ENCODE measurements at places on chromosomes 5 and 9. TPM values are rescaled to one million over a fixed set of nuclear protein-coding genes. Genes with fewer than 3 reads are reported as not detected.

Gene KIF24
- total RNA-seq: 0.59 TPM

Gene ALAD
- 80.4 TPM for total RNA-seq

Gene LPAR1
- total RNA-seq: 238 TPM

Gene ACTBL2
- not detected for total RNA-seq

Gene PPP2R2B
- total RNA-seq: 9.4 TPM

Gene ADRB2
- total RNA-seq: 9.8 TPM

Gene ERAP2
- total RNA-seq: 9.9 TPM

Gene HTR4
- total RNA-seq: 0.21 TPM

Gene PDLIM4
- total RNA-seq: 32.4 TPM

Gene GRIN1
- total RNA-seq: not detected

Data from tibial nerve (tissue), 4 donors.